KBM-7 (cell line): ENCODE measurements at places on chromosomes 4 and X.
A peak's percentile ranks its signal among the peaks of the same experiment; 100 is the strongest.

DNA sequence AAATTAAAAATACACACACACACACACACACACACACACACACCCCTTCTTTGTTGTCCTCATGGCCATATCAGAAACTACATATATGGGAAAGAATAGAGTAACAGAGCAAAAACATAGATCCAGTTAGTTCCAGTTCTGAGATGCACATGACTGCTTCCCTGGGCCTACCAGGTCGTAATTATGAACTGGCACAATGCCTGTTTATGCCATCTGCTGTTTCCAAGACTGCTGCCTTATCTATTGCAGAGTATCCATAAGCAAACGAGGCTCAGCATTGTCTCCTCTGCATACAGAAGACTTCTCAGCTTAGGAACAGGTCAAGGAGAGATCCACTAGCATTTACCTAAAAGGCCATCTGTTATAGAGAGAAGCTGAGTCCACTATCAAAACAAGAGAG, 789.0 kb downstream of the TECRL start:
- DNase-seq, result no peak

DNA sequence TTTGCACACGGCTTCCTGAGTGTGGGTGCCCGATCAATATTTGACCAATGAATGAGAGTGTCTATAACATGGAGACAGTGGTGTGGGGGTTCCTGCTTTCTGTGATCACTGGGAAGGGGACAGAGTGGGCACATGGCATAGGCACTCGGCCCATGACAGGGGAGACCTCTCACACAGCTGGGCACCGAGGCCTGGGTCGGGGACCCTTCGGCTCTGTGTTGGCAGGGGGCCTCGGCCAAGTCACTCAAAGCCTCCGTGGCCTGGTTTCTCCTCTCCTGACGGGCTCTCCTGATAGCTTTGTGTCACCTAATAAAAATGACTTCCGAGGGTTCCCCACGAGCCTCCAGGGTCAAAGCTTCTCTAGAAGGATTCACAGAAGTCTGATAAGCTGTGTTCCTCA, 43.9 kb upstream of the PSAPL1 start:
- no peak for DNase-seq

DNA sequence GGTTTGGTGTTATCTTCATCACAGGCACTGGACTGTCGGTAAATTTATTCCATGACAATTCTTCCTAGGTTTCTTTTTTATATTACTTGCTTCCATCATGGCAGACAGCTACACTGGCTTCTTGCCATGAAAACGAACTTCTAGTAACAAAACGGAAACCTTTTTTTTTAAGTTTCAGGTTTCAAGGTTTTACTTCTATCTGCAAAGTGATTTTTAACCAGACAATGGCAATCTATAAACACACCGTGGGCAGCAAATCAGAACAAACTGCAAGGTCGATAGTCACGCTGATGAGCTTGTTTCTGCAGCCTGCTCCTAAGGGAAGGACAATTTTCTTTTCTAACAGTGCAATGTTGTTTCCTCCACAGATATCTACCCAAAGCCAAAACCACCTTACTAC, 29.9 kb downstream of the XG start:
- no peak for DNase-seq

DNA sequence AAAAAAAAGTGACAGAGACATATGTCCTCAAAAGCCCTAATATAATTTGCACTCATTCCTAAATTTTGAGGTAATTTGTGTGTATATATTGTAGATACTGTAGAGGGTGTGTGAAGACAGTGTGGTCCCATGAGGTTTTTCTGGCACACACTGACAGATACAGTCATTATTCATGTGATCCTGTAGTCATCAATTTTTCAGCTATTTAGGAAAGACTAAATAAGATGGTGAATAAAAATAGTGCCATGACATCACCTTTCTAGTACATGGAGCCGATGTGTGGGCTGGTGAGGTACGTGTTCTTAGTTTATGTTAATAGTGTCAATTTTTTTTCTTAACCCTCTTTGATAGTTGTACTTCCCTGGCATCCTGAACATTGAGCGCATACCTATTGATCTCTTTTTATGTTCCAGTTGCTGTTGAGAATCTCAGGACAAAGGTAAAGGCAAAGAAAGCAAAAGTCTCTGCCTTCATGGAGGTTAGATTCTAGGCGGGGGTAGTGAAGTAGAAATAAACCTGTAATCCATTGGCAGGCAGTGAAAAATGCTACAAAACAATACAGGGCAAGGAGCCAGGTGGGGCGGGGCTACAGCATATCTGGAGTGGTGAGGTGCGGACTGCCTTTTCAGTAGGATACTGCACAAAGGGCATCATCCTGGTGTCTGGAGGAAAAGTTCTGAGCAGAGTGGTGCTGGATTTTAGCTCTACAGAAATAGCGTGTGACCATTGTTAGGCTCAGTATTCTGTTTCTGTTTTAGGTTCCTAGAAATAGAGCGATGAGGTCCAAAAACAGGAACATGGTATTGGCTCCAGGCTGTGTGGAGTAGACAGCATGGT, 93.8 kb downstream of the ARHGAP10 start:
- DNase-seq, result peak; percentile 72

- peak; percentile 83 for DNase-seq
Measured at GRCh38 chr4:79042079-79042674, 102.9 kb upstream of the PAQR3 start.

- no peak for DNase-seq
Measured at GRCh38 chr4:184471881-184472613, 2.3 kb downstream of the IRF2 start.

- no peak for DNase-seq
Measured at GRCh38 chr4:38674258-38675144, 10.5 kb downstream of the KLF3 start.

DNA sequence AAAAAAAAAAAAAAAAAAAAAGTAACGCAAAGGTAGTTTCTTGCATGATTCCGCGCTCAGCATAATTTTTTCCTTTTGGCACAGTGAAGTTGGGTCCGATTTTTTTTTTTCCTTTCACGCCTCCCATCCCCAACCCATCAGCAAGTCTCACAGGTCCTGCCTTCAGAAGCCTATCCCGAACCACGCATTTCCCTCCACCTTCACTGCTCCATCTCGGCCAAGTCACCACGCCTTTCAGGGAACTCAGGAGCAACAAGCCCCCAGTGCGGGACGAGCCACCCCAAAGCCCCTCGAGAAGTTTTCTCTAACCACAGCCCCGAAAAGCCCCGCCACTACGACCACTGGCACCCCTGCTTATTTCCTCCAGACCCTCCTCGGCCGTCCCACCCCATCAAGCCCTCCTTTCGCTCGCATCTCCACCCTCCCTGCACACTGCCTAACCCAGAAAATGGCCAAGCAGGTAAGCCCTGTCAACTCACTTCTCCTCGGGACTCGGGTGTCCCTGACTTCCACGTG, 1.0 kb downstream of the SLBP start:
- no peak for DNase-seq

GRCh38 chr4:141721174-141721573, 84.8 kb downstream of the IL15 start:
- no peak for DNase-seq

DNA sequence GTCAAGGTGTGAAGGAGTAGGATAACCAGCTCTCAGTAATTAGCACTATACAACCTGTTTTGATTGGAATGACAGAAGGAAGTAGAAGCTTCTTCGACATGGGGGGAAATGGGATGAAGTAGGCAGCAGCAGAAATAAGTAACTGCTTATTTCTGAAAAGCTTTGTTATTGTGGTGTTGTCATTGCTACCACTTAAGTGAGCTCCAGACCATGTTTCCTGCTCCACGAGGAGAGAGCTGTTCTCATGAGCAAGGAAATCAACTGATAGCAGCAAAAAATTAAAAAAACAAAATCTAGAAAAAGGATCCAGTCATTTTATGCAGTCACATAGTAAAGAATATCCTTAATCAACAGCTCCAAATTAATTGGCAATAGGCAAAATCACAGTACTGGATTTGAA, 106.1 kb upstream of the TLL1 start:
- DNase-seq, result no peak

DNA sequence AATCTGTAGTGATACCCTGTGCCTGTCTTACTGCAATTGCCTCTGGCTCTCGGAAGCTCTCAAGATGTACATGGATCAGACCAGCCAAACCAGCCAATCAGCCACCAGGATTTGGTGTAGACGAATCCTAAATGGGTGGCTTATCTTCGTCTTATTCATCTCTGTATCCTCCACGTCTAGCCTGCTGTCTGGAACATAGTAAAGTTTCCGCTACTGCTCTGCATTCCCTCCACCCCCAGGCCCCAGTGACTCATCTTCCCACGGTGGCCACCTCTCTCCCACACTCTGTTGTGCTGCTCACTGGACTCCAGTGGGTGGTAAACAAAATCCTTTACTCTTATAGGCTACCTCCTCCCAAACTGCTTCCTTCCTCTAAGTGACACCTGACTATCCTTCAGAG, 37.8 kb downstream of the SEPTIN6 start:
- DNase-seq, result no peak

- DNase-seq, result no peak
Measured at GRCh38 chr4:177077095-177077971, 232.3 kb upstream of the NEIL3 start.

- no peak for DNase-seq
Measured at GRCh38 chrX:16999275-16999674, 52.8 kb downstream of the REPS2 start.

DNA sequence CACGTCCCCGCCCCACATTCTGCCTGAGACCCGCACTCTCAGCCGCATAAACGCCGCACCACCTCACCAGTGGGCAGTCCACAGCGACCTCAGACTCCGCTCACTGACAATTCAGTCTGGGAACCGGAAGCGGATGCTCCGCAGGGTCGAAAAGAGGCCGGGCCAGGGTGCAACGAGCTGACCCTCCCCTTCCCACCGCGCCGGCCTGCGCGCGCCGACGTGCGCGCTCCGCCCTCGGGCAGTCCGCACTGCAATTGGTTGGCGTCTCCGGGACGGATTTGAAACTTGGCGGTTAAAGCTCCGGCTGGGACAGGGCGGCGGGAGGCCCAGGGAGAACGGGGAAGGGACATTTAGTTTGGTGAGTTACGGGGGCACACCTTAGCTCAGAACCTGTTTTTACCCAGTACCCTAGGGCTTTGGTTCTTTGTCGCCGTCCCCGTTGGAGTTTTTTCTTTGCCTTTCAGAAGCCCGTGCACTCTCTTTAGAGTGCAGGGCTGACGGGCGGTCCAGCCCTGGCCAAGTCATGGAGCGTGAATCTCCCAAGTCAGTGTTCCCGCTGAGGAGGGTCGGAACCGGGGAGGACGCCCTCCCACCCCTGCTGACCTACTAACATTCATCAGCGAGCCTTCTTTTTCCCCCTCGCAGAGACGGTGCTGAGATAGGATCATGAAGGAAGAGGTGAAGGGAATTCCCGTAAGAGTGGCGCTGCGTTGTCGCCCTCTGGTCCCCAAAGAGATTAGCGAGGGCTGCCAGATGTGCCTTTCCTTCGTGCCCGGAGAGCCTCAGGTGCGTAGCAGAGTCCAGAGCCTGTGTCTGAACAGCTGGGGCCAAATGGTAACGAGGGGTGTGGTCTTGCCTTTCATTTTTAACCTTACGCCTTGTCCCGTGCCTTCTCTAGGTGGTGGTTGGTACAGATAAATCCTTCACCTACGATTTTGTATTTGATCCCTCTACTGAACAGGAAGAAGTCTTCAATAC, at the start of the genes KIF4A and PDZD11:
KIF4A (plus strand) TSS at position 312 of the 978 bp plus-strand sequence; CDS start at position 667, 355 bp downstream.
PDZD11 (minus strand) TSS at position 135 of the 978 bp plus-strand sequence. CDS start 586 bp downstream, outside the sequence.
- DNase-seq, result peak; percentile 95

GRCh38 chr4:163400911-163401310, 57.2 kb downstream of the NPY5R start:
- DNase-seq, result no peak

- DNase-seq, result peak; percentile 49
Measured at GRCh38 chr4:158535130-158535614, 13.5 kb downstream of the RXFP1 start.

GRCh38 chr4:81399306-81400086, 72.2 kb downstream of the RASGEF1B start:
- no peak for DNase-seq

DNA sequence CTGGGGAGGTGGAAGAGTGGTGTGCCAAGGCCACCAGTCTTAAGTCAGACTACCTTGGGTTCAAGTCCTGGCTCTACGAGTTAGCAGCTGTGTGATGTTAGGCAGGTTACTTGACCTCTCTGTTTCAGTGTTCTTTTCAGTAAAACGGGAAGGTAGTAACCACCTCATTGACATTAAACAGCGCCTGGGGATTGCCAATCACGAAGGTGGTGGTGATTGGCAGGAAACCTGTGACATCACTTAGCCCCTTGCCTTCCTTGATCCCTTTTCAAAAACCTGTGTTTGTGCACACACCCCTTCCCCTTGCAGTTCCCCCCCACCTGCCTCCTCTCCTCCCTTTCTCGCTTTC, 7.6 kb downstream of the KLF3 start:
- no peak for DNase-seq

GRCh38 chr4:146398896-146399445, 122.8 kb downstream of the SLC10A7 start:
- DNase-seq, result no peak

GRCh38 chrX:118824173-118824730, 628 bp downstream of the ZCCHC12 start:
- peak; percentile 45 for DNase-seq

- DNase-seq, result peak; percentile 34
Measured at GRCh38 chrX:102129473-102129872, 4.0 kb downstream of the TCEAL2 start.

GRCh38 chr4:3256230-3257102, 7.5 kb downstream of the MSANTD1 start:
- DNase-seq, result no peak

DNA sequence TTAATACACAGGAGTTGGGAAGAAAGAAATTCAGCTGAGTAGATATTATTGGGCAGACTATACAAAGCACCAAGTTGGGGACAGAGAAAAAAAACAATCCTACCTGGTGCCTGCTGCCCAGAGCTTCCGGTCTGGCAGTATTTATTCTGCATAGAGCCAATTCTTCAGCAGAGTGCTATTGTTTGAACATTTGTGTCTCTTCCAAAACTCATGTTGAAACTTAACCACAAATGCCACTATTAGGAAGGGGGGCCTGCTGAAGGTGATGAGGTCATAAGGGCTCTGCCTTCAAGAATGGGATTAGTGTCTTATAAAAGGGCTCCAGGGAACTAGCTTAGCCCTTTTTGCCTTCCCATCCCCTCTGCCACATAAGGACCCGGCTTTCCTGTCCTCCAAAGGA, 136.2 kb downstream of the EVC2 start:
- DNase-seq, result no peak

DNA sequence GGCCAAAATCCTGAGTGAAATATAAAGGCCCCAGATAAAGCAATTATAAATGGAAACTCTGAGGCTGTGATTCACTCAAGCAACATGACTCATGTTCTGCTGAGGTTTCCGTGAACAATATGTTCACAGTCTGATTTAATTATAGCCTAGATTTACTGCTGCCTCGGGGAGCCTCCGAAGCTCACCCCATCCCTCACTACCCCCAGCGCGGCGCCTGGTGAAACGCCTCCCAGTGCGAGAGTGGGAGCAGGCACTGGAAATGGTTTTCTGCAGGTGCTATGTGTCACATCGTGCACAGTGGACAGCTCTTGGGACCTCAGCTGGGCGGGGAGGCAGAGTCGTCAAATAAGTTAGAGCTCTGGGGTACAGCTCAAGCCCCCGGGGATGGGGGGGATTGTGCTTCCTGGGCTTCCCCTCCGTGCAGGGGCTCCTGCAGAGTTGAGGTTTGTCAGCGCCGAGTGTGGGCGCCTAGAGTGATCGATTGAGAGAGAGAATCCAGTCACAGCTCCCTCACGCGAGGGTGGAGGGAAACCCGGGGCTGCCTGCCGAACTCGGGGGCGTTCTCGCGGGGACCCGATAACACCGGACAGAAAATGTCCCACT, 110.6 kb downstream of the PHKA2 start:
- no peak for DNase-seq
